ENCODE measurements at places on chromosomes 2 and 18. TPM values are rescaled to one million over a fixed set of nuclear protein-coding genes. Genes with fewer than 3 reads are reported as not detected.

The FRZB gene
- 85.3 TPM for total RNA-seq

The ERCC3 gene
- 103 TPM for total RNA-seq

The FSIP2 gene
- total RNA-seq: 31.6 TPM

The HOXD9 gene
- not detected for total RNA-seq

The LAMA3 gene
- 11.6 TPM for total RNA-seq

The MSTN gene
- total RNA-seq: not detected

The KIDINS220 gene
- total RNA-seq: 53.7 TPM

The DHX57 gene
- total RNA-seq: 12.2 TPM

The WNT6 gene
- total RNA-seq: not detected

The RPRD1A gene
- total RNA-seq: 25.1 TPM

The SLC16A14 gene
- 4.9 TPM for total RNA-seq

The EXOC6B gene
- total RNA-seq: 28.1 TPM

The FOXD4L1 gene
- total RNA-seq: not detected

The LCT gene
- not detected for total RNA-seq
